ENCODE measurements at places on chromosomes 5 and 9.

- DNase-seq, result no peak
These were observed 7.5 kb downstream of the SERINC5 start for GRCh38 chr5:80248378-80248777.

DNA sequence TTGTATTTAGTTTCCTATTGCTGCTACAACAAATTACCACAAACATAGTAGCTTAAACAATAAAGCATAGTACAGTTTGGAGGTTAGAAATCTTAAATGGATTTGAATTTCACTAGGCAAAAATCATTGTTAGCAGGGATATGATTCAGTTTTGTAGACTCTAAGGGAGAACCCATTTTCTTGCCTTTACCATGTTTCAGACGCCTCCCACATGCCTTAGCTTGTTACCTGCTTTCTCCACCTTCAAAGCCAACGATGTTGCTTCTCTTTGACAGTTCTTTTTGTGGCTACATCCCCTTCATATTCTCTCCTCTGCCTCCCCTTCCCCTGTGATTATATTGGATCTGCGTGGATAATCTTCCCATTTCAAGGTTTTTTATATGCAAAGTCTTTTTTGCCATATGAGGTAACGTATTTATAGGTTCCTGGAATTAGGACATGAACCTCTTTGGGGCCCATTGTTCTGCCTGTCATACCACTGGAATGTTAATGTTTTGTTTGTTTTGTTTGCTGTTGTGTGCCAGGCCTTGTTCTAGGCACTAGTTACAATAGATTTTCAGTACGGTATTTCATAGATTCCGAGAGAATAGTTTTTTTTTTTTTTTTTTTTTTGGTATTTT is 54.1 kb downstream of the UHRF2 start:
- DNase-seq, result peak; percentile 40

GRCh38 chr5:160479220-160479619 is 57.6 kb downstream of the PTTG1 start:
- no peak for DNase-seq

- DNase-seq, result no peak
These were observed 79.8 kb upstream of the MELK start for GRCh38 chr9:36492865-36493264.

- DNase-seq, result no peak
These were observed 7.0 kb downstream of the PIGO start for GRCh38 chr9:35089434-35089833.

DNA sequence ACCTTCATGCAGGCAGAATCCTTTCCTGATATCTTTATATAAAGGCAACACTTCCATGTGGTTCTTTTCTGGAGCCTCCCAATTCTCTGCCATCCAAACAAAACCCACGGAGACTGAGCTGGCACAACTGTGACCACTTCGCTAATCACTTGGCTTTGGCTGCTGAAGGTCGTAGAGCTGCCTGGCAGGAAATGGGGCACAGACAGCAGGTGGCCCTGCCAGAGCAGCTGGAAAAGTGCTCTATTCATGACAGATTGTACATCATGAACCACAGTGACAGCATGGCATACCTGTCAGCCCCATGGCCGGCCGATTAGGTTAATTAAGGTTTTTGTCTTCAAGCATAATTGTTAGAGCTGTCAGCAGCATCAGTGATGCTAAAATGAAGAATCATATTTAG is 141.9 kb upstream of the ANKRD55 start:
- no peak for DNase-seq

DNA sequence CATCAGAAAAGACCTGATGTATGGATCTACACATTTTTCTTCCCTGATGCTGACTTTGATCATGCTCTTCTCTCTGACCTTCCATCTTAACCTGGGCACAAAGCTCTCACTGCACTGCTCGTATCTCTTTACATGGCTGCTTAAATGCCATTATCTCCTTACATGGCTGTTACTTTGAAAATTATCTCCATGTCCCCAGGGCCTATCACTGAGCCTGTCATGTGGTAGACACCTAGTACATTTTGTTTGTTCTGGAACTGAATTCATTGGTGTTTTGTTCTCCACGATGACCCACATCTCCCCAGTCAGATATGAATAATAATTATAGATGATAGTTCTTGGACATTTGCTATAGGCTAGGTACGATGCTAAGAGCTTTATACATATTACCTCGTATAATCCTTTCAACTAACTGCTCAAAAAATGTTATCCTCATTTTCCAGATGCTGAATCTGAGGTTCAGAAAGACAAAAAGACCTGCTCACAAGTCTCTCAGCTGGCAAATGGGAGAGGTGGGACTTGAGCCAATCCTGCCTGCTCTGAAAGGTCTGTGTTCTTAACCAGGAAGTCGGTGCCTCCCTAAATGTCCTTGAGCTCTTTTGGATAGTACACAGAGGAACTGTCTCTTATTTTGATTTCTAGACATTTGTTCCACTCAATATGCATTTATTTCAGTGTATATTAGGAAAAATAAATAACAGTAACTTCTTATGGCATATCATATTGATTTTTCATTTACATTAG is 9.8 kb upstream of the CPEB4 start:
- peak; percentile 33 for DNase-seq

DNA sequence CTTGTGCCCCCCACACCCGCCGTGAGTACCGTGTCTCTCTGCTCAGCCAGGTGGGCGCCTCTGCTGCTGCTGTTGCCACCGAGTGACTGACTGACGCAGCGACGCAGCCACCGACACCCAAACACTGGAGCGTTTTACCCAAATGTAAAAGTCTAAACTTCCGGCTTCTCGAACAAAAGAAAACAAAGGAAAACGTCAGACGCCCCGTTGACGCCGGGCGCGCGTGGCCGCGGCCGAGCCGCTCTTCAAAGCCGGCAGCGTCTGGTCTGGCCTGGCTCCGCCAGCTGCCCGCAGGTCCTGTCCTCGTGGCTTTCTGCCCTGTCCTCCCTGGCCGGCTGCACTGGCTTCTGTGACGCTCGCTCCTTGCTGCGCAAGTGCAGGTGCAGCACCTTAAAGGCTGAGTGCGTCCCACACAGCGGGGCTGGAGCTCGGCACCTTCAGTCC is 41.4 kb upstream of the CLPTM1L start:
- peak; percentile 16 for DNase-seq

DNA sequence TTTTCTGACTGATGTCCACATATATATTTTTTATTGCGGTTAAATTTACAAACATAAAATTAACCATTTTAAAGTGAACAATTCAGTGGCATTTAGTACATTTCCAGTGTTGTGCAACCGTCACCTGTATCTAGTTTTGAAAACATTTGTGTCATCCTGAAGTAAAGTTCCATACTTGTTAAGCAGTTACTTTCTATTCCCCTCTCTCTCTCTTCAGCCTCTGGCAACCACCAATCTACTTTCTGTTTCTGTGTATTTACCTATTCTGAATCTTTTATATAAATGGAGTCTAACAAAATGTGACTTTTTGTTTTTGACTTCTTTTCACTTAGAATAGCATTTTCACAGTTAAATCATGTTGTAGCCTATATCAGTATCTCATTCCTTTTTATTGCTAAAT is 480.1 kb upstream of the SMARCA2 start:
- no peak for DNase-seq

DNA sequence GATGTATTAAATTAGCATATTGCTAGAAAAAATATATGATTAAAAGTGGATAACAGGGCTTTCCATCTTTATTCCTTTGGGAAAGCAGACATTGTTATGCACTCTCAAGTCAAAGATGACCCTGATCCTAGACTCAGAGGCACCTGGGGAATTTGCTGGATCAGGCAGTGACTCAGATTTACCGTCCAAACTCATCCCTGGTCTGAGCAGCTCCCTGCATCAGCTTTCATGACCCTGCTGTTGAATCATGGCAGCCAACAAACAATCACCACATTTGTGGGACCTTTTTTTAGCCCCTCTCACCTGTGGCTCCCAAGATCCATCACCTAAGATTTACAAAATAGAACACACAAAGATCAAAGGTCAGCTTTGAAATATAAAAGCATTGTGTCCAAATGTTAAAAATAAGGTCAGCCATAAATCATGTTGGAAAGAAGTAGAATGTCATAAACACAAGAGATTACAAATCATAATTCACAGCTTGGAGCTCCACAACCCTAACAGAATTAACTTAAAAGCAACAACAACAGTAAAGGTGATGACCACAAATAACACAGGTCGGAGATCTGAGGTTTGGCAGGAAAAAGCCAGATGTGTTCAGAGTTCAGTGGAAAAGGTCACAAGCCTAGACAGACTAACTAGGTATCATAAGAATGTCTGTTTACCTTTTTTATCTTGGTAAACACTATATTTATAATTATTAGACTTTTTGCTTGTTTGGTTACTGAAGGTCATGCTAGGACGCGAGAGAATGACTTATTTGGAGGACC is 55.5 kb downstream of the ZFAND5 start:
- no peak for DNase-seq

DNA sequence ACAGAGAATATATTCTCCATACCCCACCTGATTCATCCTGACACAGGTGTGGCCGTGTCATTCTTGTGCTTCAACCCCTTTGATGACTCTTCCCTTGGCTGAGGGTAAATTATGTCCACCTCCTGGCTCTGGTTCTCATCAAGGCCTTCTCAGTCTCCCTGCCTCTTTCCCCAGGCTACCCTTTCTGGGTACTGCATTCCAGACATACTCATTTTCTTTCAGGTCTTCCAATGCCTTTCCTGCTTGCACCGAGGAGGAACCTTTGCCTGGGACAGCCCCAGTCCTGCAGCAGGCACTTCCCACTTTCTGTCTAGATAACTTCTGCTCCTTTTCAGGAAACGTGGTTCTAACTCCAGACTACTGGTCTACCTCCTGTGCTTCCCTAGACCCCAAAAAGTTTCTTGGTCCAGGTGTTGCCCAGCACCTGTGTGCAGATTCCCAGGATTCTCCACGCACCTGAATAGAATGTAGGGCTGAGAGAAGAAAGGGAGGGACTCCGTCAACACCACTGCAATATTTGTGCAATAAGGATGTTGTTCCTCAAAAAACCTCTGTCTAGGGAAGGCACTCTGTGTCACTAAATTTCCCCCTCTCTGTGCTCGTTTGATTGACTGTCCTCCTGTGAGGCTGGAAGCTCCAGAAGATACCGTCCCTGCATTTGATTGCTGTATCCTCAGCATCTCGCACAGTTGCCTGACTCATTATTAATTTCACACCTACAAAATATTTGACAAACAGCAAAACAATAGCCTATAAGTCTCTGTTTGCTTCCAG is 255.4 kb upstream of the NFIL3 start:
- no peak for DNase-seq

- DNase-seq, result no peak
These were observed 63.6 kb downstream of the PDE4D start for GRCh38 chr5:59829922-59830321.

DNA sequence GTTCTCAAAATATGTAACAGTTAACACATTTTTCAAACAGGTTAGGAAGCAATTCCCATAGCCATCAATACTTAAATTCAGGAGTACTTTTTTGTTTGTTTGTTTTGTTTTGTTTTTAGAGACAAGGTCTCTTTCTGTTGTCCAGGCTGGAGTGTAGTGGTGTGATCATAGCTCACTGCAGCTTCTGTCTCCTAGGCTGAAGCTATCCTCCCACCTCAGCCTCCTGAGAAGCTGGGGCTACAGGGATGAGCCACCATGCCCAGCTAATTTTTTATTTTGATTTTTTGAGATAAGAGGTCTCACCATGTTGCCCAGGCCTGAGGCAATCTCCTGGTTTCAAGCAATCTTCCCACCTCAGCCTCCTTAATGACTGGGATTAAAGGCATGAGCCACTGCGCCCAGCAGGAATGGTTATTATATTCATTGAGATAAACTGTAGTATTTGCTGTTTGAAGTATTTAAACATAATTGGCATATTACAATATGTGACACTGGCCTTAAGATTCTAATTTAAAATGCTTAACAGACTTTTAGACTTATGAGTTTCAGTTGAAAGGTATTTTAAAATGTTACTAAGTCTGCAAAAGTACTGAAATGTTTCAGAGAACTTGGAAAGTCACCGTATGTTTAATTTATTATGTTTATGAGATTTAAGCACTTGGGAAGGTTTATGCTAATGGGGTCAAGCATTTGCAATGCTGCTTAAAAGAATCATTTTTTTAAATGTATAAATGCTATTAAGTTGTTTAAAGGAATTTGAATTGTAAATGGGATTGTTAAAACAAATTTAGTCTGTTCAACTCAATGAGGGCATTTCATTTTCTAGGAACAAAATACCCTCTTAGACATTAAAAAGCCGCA is 17.0 kb downstream of the UTP15 start:
- no peak for DNase-seq

- DNase-seq, result no peak
These were observed 567.9 kb downstream of the TAF11L14 start for GRCh38 chr5:18202164-18202563.

GRCh38 chr5:97022898-97023297 is 87.0 kb downstream of the LNPEP start:
- DNase-seq, result no peak

DNA sequence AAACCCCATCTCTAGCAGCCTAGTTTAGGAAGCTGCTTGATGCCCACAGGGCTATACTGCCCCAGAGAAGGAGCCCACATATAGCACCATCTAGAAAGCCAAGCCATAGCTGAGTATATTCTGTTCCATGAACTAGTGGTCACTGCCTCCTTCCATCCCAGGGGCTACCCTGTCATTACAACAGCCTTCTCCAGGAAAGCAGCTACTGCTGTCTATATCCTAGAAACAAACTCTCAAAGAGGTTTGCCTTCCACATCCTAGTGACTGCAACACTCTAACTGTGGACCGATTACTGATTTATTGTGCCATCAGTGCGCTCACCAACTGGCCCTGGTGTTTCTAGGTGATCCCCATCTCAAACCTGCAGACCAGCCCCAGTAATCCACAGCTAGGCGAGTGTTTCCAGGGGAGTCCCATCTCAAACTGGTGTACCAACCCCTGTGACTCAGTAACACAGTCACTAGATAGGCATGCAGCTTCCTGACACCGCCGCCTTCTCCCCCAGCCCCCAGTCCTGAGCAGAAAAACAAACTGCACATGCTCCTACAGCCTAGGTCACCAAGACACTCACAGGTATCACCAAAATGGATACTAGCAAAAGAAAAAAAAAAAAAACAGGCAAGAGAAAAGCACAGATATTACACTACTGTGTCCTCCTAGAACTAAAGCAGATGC is 14.8 kb downstream of the SPTLC1 start:
- no peak for DNase-seq

GRCh38 chr5:60489856-60490255 is 210.1 kb downstream of the DEPDC1B start:
- no peak for DNase-seq

GRCh38 chr5:80249901-80250300 is 5.9 kb downstream of the SERINC5 start:
- DNase-seq, result no peak

GRCh38 chr5:181043285-181044092 is 3.4 kb downstream of the BTNL9 start:
- DNase-seq, result no peak

- no peak for DNase-seq
These were observed 30.6 kb downstream of the TRMO start for GRCh38 chr9:97891736-97892135.

GRCh38 chr9:68844157-68844556 is 139.1 kb downstream of the PIP5K1B start:
- DNase-seq, result no peak

GRCh38 chr9:33139421-33140228 is 27.5 kb downstream of the B4GALT1 start:
- DNase-seq, result no peak

GRCh38 chr5:67156976-67157583 is 39.5 kb downstream of the CD180 start:
- DNase-seq, result no peak

- DNase-seq, result no peak
These were observed 42.2 kb downstream of the PRLR start for GRCh38 chr5:35188031-35188457.

GRCh38 chr5:159452480-159453167 is 122.3 kb upstream of the IL12B start:
- no peak for DNase-seq

Data from midbrain (tissue), 1 donor.